ENCODE measurements at places on chromosomes 4 and X. TPM values are rescaled to one million over a fixed set of nuclear protein-coding genes. Genes with fewer than 3 reads are reported as not detected.
A peak's percentile ranks its signal among the peaks of the same experiment; 100 is the strongest.

- DNase-seq, result no peak
- no peak overlapping the region for H3K4me3 ChIP-seq
- no peaks in the 10 kb centered on the region for H3K36me3 ChIP-seq
- no peaks in the 10 kb centered on the region for H3K4me1 ChIP-seq
These were observed 10.6 kb upstream of the MND1 start for GRCh38 chr4:153333874-153334273.

- peak within 1 kb of the TSS; percentile 67 for H3K27ac ChIP-seq
- peaks cover 9% of the 10 kb centered on the region for H3K4me1 ChIP-seq
- DNase-seq, result peak; percentile 28
- no peaks in the 10 kb centered on the region for H3K27me3 ChIP-seq
- no peaks in the 10 kb centered on the region for H3K36me3 ChIP-seq
These were observed at the start of gene CLGN for GRCh38 chr4:140427106-140427918. CLGN (minus strand) TSS chr4:140427648; CDS start chr4:140413078, 14,570 bp downstream.

DNA sequence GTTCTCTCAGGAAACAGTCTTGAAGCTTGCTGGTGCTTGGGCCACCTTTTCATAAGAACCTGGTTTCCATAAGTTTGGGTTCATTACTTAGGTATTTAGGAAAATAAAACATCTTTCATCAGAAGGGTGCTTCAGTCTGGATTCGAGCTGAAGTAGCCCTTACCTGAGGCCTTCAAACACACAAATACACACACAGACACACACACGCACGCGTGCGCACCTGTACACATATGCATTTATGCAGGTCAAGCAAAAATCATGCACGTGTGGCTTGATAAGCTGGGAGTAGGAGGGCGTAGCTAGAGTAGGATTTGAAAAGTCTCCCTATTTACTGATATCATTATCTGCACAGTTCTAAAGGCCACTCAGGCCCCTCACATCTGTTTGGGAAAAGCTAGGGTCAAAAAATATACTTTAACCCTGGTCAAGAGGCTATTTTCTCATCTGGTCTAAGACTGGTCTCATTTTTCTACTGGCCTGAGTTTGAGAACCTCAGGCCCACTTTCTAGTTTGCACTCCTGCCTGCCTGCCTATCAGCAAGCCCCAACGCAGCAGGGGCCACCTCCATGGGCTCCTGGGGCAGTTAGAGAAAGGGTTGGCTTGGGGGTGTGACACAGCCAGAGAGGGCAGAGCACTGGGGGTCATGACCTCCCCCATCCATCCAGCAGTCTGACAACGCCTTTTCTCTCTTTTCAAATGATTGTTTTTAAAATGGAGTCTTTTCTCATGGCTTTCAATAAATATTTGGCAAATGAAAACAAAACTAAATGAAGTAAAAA lies 64.3 kb downstream of the RASL11B start:
- H3K4me1 ChIP-seq, result no peaks in the 10 kb centered on the region
- H3K4me3 ChIP-seq, result no peak overlapping the region
- H3K36me3 ChIP-seq, result no peaks in the 10 kb centered on the region
- H3K27me3 ChIP-seq, result no peaks in the 10 kb centered on the region
- H3K27ac ChIP-seq, result no peak overlapping the region

DNA sequence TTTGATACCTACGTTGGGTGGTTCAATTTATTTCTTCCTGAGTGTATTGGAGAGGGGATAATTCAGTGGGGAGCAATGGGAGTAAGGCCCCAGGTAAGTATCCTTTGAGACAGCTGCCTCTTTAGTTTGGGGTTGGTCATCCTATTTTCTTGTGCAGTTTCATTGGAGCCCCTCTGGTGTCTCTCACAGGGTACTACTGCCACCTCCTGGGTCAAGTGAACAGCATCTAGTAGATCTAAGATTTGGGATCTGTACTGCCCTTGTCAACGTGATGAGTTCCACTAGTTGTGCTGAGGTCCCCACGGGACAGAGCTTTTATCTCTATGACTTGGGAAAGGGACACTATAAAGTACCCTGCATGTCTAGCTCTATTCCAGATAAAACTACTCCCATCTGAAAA lies 80.6 kb downstream of the PBDC1 start:
- no peaks in the 10 kb centered on the region for H3K4me1 ChIP-seq
- no peak overlapping the region for H3K27ac ChIP-seq
- peak; percentile 8 for DNase-seq
- no peak overlapping the region for H3K4me3 ChIP-seq

DNA sequence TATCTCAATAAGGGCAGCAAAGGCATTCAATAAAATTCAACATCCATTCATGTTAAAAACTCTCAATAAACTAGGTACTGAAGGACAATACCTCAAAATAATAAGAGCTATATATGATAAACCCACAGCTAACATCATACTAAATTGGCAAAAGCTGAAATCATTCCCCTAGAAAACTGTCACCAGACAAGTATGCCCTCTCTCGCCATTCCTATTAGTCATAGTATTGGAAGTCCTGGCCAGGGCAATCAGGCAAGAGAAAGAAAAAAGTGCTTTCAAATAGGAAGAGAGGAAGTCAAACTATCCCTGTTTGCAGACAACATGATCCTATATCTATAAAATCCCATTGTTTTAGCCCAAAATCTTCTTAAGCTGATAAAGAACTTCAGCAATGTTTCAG lies 116.8 kb downstream of the TENT5D start:
- no peak for DNase-seq
- no peaks in the 10 kb centered on the region for H3K36me3 ChIP-seq
- no peaks in the 10 kb centered on the region for H3K4me1 ChIP-seq
- no peak overlapping the region for H3K4me3 ChIP-seq
- H3K27ac ChIP-seq, result no peak overlapping the region

GRCh38 chrX:141214196-141214595 lies 28.1 kb downstream of the SPANXC start:
- no peak overlapping the region for H3K27ac ChIP-seq
- no peaks in the 10 kb centered on the region for H3K27me3 ChIP-seq
- H3K4me3 ChIP-seq, result no peak overlapping the region
- no peaks in the 10 kb centered on the region for H3K36me3 ChIP-seq
- no peak for DNase-seq

- no peak for DNase-seq
- H3K36me3 ChIP-seq, result no peaks in the 10 kb centered on the region
- no peak overlapping the region for H3K27ac ChIP-seq
- H3K4me3 ChIP-seq, result no peak overlapping the region
- no peaks in the 10 kb centered on the region for H3K4me1 ChIP-seq
These were observed 133.6 kb upstream of the S100G start for GRCh38 chrX:16516232-16516876.

DNA sequence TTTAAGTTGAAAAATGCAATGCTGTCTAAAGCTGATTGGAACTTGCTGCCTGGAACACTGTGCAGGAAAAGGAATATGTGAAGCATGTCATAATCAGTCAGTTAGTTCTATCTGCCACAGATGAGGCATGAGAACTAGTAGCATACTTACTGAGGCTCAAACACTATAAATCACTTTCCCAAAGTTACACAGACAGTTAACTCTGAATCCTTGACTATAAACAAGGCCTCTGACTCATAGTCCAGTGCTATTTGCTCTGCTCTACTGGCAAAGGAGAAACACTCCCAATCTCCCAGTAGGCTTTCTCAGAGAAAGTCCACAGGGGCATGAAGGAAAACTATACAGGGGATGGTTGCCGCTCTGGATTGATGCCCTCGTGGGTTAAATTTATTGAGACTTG lies 2078.4 kb upstream of the TENM3 start:
- H3K27ac ChIP-seq, result no peak overlapping the region
- H3K4me1 ChIP-seq, result no peaks in the 10 kb centered on the region
- no peak for DNase-seq
- H3K36me3 ChIP-seq, result no peaks in the 10 kb centered on the region

DNA sequence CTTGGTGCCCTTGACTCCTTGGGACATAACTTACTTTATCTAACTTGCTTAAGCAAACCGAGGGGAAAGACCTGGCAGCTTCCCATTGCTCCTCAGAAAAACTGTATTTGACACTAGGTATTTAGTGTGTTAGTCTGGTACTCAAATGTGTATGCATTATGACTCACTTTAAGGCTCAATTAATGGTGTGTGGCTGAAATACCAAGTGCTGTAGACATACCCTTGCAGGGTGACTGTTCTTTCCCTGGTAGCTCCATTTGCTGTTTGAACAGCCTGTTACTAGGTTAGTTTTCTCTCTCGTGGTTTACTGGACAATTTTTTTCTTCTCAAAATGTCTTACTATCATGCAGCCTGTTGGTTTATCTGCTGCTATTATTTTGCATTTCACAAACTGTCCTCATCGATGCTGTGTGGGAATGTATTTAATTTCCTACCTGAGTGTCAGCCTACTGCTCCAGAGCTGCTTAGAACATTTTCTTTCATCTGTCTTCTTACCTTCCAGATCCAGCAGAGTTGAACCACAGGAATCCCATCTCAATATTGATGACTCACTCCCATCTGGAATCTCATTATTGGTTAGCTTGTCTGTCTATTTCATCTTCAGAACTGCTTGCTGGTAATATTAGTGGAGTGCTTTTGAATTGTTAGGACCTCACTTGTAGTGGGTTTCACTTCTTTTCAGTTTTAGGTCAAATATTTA lies 158.0 kb upstream of the FAT1 start:
- no peaks in the 10 kb centered on the region for H3K36me3 ChIP-seq
- H3K27me3 ChIP-seq, result no peaks in the 10 kb centered on the region
- peak overlapping the region; percentile 20 for H3K4me3 ChIP-seq
- no peak for DNase-seq

GRCh38 chr4:100649417-100649816 lies 131.6 kb upstream of the EMCN start:
- H3K36me3 ChIP-seq, result no peaks in the 10 kb centered on the region
- H3K27me3 ChIP-seq, result no peaks in the 10 kb centered on the region
- no peak for DNase-seq
- H3K4me3 ChIP-seq, result no peak overlapping the region
- H3K27ac ChIP-seq, result no peak overlapping the region
- no peaks in the 10 kb centered on the region for H3K4me1 ChIP-seq

DNA sequence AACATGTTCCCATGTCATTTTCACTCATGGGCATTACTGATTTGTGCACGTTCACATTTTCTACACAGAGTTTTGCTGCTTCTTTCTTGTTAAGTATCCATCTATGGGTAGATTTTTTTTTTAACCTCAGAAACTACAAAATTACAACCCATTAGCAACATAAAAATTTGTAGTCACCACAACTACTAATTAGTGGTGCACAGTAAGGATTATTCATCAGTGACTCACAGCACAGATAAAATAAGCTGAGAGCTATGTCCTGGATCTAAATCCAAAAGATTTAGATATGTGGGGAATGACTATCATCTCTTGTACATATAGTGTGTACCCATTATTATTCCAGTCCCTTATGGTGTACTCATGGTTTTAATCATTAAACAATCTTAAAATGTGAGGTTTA lies 19.7 kb upstream of the AMELX start:
- no peaks in the 10 kb centered on the region for H3K36me3 ChIP-seq
- H3K27ac ChIP-seq, result no peak overlapping the region
- no peaks in the 10 kb centered on the region for H3K4me1 ChIP-seq
- no peaks in the 10 kb centered on the region for H3K27me3 ChIP-seq
- no peak overlapping the region for H3K4me3 ChIP-seq
- no peak for DNase-seq

- no peaks in the 10 kb centered on the region for H3K4me1 ChIP-seq
- no peaks in the 10 kb centered on the region for H3K36me3 ChIP-seq
These were observed 474.8 kb downstream of the PDGFC start for GRCh38 chr4:156496797-156497196.

DNA sequence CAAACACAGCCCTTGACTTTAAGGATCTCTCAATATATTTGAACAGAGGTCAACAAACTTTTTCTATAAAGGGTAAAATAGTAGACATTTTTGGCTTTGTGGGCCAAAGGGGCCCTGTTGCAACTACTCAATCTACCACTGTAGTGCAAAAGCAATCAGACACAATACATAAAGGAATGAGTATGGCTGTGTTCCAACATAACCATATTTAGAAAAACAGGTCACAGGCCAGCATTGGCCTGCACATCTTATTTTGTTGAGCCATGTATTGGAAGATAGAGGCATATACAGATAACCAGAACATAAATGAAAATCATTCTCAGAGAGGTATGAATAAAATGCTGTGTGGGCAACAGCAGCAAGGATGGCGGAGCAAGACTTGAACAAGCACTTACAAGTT lies 49.8 kb downstream of the MID1 start:
- no peak for DNase-seq
- H3K4me3 ChIP-seq, result no peak overlapping the region
- no peaks in the 10 kb centered on the region for H3K36me3 ChIP-seq
- H3K27ac ChIP-seq, result no peak overlapping the region
- H3K27me3 ChIP-seq, result no peaks in the 10 kb centered on the region
- H3K4me1 ChIP-seq, result peaks cover 13% of the 10 kb centered on the region

GLRA2 gene
- total RNA-seq, result not detected

XKRX gene
- total RNA-seq, result 0.21 TPM

SYTL5 gene
- total RNA-seq, result 0.08 TPM

DGAT2L6 gene
- not detected for total RNA-seq

ERAS gene
- 0.23 TPM for total RNA-seq

All from Panc1 (cell line).